ENCODE measurements at places on chromosomes 5 and 9.

DNA sequence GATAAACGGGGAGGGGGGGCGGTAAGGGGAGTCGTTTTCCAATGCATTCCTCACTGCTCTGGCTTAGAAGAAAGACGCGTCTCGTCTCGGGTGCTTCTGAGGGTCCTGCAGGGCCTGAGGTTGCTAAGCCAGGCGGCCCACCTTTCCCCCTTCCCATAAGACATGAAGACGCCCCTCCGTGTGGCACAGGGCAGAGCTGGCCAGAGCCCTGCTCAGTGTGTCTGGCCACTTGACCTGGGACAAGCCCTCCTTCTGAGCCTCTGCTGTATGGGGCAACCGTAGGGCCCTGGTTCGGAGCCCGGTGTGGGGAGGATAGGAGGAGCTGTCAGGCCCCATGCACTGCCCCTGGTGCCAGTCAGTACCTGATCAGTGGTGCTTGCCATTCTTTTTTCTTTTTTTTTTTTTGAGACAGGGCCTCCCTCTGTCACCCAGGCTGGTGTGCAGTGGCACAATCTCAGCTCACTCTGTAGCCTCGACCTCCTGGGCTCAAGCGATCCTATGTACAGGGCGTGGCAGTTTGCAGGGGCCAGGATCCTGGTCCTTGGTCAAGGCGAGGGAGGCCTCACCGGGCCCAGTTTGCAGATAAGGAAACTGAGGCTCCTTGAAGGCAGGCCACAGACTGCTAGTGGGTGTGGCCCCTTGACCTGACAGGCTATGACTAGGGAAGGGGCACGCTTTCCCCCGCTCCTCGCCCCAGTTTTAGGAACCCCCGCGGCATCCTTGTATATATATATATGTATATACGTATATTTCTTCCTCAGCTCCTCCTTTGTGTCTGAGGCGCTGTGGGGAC, 172.3 kb upstream of the IER5L start:
- no peak for DNase-seq

DNA sequence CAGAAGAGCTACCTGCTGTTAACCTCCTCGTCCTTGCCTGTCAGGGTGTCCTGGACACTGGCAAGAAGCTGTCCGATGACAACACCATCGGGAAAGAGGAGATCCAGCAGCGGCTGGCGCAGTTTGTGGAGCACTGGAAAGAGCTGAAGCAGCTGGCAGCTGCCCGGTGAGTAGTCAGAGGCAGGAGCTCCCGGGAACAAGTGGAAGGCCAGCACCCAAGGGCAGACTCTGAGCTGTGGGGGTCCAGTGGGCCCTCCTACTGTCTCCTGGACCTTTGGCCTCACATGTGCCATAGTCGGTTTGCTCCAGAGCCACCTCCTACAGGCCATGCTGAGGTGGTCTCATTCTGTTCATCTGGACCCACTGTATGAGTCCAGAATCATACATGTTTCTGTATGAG, 38.7 kb downstream of the DYNC2I2 start:
- DNase-seq, result no peak

- no peak for DNase-seq
These were observed 83.6 kb downstream of the MACROH2A1 start for GRCh38 chr5:135315386-135315785.

- no peak for DNase-seq
These were observed 233.8 kb upstream of the MPDZ start for GRCh38 chr9:13513286-13513685.

DNA sequence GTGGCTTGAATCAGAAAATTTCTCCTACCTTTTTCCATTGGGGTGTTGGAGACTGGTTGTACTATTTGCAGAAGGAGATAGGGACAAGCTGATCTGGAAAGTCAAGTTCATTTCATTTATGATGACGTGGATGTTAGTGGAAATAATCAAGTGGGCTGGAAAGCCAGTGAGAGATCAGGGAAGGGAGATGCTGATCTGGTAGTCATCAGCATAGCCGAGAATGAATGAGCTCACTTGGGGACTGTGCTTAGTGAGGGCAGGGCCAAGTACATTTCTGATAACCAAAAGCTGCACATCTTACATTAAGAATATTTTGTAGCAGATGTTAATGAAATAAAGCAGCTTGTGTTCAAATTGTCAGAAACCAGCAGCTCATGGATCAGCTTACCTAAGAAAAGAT, 12.1 kb downstream of the MAN2A1 start:
- no peak for DNase-seq

Measured in activated T-helper 9 cell treated with anti-CD3 and anti-CD28 coated beads, Interleukin-2, amount 50 U/mL, for 16 hours (primary cell).